NCI-H1092 treated with DMSO at 0.1 percent for 48 hours (cell line): ENCODE measurements at places on chromosomes 3 and 15.

DNA sequence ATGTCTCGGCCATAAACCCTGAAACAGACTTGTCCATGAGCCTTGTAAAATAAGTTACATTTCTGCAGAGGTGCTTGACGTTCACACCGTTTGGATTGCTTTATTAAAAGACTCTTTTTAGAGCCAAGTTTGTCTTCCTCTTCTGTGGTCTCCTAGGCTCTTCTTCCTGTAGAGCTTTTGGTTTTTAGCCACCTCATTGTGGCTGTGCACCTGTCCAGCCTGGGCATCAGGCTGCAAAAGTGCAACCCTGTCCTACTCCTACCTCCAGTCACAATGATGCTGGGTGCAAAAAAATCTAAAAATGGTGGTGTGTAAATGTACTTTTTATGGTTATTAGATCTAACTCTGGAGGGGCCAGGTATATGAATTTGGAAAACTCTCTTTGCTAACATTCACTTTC, 2.8 kb upstream of the RIOX2 start:
- DNase-seq = no peak

- DNase-seq = no peak
Observed at GRCh38 chr15:39360452-39360851, 220.4 kb upstream of the THBS1 start.

DNA sequence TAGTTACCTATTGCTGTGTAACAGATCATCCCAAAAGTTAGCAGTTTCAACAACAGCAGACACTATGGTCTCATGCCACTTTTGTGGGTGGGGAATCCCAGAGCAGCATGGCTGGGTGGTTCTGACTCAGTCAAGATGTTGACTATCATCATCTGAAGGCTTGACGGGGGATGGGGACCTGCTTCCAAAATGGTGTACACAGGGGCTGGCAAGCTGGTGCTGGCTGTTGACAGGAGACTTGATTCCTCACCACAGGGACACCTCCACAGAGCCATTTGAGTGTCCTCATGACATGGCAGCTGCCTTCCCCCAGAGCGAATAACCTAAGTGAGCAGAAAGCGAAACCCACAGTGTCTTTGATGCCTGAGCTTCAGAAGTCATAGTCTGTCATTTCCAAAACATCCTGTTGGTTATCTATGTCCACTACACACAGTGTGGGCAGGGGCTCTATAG, 19.1 kb downstream of the DNAJB8 start:
- DNase-seq = no peak

DNA sequence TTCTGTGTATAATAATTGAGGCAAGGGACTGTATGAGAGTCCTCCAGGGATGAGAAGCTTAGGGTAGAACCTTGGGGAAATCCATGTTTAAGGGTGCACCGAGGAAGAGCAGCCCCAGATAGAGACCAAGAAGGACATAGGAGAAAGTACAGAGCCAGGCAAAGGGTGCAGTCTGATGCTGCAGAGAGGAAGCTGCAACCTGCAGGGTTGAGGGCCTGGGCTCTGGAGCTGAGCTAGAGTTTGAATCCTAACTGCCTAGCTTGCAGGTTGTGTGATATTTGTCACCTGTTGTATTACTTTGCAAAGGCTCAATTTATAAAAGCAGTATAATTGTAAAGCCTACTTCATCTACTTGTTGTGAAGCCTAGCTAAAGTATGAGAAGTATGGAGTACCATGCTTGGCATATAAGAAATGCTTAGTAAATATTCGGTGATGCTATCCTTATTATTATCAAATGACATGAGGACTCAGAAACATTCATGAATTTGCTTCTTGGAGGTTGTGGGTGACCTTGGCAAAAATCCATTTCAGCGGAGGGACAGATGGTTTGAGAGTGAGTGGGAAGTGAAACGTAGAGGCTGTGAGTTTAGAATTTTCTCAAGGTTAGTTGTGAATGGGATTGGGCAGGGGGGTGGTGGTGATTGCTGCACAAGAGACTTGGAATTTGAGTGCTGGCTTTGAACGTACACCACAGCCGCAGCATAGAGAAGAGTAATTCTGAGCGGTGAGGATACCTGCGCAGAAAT, 43.8 kb downstream of the PLCL2 start:
- no peak for DNase-seq

DNA sequence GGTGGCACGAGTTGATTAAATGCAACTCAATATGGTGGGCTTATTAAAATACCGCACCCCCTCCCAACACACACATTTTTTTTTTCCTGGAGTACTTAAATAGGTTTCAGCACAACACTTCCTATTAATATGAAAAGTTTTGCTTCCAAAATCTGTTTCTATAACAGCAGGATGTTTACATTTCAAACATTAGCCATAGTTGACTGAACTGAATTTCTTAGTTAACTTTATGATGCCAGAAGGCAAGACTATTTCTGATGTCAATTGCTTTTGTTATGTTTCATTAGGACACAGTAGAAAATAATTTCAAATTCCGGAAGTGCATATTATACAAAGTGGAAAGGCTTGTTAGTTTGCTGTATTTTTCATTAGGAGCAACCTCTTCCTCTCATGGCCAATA, 104.7 kb downstream of the UACA start:
- no peak for DNase-seq

- DNase-seq = no peak
Observed at GRCh38 chr15:67827562-67828277, 2.4 kb downstream of the SKOR1 start.

DNA sequence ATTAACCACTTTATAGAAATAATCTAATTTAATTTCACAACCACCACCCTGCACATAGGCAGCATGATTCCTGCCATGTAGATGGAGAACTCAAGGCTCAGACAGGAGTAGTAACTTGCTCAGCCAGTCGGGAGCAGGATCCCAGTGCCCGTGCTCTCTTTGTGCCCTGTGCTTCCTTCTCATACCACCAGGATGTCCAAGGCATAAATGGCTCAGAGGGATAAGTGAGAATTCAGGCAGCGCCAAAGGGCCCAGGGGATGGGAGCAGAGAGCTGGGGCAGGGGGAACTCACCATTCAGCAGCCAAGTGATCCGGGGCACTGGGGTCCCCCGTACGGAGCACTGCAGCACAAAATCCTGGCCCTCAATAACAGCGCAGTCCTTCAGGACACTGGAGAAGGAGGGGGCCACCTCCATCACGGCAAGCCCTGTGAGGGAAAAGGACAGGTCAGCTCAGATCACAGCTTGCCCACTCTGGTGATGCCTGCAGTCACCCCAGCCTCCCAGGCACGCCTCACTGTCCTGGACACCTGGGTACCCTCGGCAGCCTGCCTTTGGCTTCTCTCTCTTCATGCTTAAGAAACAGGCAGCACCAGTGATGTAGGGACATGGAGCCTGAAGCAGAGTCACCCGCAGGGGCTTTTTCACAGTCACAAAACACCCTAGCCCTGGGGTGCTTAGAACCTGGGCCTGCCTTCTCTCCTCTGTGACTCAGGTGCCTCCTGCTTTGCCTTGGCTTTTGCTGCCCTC, 141.0 kb upstream of the HACD2 start:
- no peak for DNase-seq

DNA sequence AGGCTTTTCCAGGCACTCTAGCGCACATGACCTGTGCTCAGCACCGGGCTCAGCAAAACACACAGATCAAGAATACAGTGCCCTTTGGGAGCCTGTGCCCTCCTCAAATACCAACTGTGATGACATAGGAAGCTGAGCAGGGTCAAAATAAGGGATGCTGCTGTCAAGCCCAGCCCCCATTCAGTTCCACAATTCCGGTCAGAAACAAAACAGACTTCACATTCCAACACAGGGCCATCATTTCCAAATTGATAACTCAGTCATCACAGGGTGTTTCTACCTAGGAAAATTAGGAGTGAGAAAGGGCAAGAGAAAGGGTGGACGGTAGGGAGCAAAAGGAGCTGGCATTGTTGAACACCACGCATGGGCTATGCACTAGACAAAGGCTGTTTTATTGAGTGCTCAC, 158.4 kb upstream of the CCDC54 start:
- no peak for DNase-seq
